Mammary microvascular endothelial cell (primary cell): ENCODE measurements at places on chromosomes 5 and 9. TPM values are rescaled to one million over a fixed set of nuclear protein-coding genes. Genes with fewer than 3 reads are reported as not detected.

The LRRC19 gene
- total RNA-seq: not detected in 2 replicates

The ARID3C gene
- 0.34 TPM in 1 of 2 replicates, not detected in the other for total RNA-seq

The MAMDC2 gene
- total RNA-seq: 4.0 and 4.9 TPM in 2 replicates

The OSTF1 gene
- total RNA-seq: 119 and 128 TPM in 2 replicates

The LECT2 gene
- not detected in 2 replicates for total RNA-seq

The NAA35 gene
- 12.1 and 14.3 TPM in 2 replicates for total RNA-seq

The ANKRD20A1 gene
- not detected in 2 replicates for total RNA-seq

The CXXC5 gene
- total RNA-seq: 6.0 and 7.9 TPM in 2 replicates

The HTR1A gene
- not detected in 2 replicates for total RNA-seq

The IGFBPL1 gene
- total RNA-seq: not detected in 2 replicates

The NEUROG1 gene
- not detected in 2 replicates for total RNA-seq

The TEX48 gene
- not detected in 2 replicates for total RNA-seq

The SPATA31A3 gene
- not detected in 2 replicates for total RNA-seq

The MEIKIN gene
- not detected in 2 replicates for total RNA-seq

The GGTA1 gene
- 0.10 and 0.13 TPM in 2 replicates for total RNA-seq

The SPATA31E1 gene
- not detected in 2 replicates for total RNA-seq
